ENCODE measurements at places on chromosomes 6 and 20. TPM values are rescaled to one million over a fixed set of nuclear protein-coding genes. Genes with fewer than 3 reads are reported as not detected.

Gene SIM1
- 0.51 TPM for total RNA-seq

Gene ARFGEF3
- 3.3 TPM for total RNA-seq

Gene BHLHE23
- not detected for total RNA-seq

Gene CCN6
- total RNA-seq = not detected

Gene LHFPL5
- not detected for total RNA-seq

Gene LST1
- total RNA-seq = 0.09 TPM

Gene HCK
- 0.15 TPM for total RNA-seq

Gene CD83
- 20.1 TPM for total RNA-seq

Gene CCND3
- 43.3 TPM for total RNA-seq

Gene GPLD1
- total RNA-seq = 2.5 TPM

Gene SIGLEC1
- total RNA-seq = not detected

Gene SNAP91
- total RNA-seq = 0.65 TPM

Gene CYP24A1
- 1.0 TPM for total RNA-seq

- no peak for DNase-seq
These were observed 23.2 kb upstream of the TXNDC5 start for GRCh38 chr6:7933794-7934193.

DNA sequence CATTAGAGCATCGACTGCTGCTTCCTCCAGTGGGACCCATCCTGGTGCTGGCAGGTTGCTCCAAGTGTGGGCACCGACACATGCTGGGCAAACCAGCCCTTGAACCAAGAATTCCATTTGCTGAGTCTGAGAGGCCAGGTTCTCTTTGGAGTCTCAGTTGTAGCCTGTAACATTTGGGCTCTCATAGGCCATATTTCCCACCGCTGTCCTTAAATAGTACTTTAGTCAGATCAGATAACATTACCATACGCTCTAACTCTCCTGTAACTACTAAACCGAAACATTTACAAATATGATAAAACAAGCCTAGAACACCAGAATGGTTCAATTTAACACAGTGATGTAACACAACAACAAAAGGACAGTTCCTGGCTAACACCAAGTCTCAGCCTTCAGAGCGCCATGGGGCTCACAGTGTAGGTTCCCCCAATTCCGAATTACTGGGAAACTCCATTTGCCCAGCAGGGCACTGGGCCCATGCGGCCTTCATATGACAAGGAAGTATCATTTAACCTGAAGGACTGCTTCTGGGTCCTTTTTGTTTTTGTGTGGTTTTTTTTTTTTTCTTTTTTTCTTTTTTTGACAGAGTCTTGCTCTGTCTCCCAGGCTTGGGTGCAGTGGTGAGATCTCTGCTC lies 28.4 kb upstream of the CD93 start:
- DNase-seq = no peak

DNA sequence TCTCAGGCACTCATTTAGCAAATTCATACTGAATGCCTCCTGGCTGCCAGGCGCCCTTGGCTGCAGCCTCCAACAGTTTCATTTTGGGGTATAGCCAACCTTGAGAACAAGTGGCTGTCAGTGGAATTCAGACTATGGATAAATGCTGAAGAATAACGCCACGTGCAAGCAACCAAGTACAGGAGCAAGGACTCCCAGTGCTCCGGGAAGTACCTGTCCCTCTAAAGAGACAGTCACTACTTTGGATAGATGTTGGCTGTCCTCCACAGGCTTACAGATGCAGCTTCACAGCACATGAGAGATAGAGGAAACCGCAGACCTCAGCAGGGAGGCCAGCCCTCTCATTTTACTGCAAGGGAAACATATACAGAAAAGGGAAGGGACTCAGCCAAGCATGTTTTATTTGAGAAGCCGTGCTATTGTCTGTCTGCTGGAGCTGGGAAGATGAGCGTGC lies 658.2 kb downstream of the PTPRT start:
- no peak for DNase-seq

- no peak for DNase-seq
These were observed 18.3 kb upstream of the DEFB115 start for GRCh38 chr20:31239139-31239538.

- no peak for DNase-seq
These were observed 23.4 kb downstream of the PACSIN1 start for GRCh38 chr6:34489207-34489805.

DNA sequence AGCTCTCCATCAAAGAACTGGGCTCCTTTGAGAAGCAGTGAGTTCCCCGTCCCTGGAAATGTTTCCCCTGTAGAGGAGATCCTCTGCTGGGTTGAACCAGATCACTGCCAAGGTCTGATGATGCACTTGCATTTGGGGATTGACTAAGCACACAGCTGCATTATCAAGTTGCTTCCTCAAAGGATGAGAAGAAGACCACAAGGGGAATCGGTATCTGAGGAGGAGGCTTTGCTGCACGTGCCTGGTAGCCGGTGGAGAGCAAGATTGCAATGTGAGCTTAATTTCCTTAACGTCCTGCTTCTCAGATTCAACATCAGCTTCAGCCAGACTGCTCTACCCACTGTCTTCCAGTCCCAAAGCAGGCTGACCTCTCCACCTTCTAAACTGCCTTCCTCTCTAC lies 128.8 kb upstream of the STMND1 start:
- no peak for DNase-seq

- DNase-seq = no peak
These were observed 99.3 kb downstream of the GRM4 start for GRCh38 chr6:34046617-34047016.

GRCh38 chr6:15661853-15662325 lies 939 bp downstream of the DTNBP1 start:
- no peak for DNase-seq

DNA sequence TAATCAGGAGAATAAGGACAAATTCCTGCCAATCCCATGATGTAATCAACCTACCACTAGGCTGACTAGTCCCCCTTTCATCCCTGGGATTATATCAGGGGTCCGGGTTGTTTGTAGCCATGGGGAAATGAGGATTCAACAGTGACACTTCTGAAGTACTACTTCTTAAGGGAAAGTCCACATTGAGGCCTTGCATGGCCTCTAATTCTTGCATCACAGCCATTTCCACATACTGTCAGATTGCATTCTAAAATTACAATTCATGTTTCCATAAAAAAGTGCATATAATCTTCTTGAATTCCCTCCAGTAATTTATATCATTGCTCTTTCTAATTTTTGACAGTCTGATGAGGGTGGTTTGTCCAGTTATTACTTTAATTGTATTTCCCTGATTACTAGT lies 184.2 kb downstream of the PHF3 start:
- DNase-seq = no peak

DNA sequence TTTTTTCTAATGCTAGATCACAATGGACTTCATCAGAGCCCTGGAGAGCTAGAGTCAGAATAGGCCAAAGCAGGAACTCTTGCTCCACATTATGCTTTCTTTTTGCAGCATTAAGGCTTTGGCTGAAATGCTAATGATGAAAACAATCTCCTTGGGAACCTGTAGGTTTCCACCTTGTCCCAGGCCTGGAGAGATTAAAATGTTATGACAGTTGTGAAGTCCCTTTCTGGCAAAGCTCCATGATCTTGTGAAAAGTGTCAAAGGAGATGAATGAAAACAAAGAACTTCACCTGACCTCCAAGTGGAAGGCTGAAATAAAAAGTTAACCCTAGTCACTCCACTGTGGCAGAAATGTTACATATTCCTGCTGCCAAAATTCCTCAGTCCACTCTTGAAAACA lies 64.0 kb upstream of the LRRC1 start:
- DNase-seq = no peak

DNA sequence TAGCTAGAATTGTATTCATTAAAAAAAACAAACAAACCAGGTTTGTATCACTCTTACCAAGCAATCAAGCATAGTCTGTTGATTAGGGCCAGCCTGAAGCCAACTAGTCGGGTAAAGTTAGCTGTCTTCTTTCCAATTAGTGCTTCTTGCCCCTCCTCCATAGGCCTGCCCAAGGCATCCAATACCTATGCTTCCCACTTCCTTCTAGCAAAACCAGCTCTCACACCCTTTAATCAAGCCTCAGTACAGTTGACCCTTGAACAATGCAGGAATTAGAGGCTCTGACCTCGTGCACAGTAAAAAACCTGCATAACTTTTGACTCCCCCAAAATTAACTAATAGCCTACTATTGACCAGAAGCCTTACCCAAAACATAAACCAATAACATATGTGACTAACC lies 119.1 kb upstream of the DTNBP1 start:
- DNase-seq = no peak

DNA sequence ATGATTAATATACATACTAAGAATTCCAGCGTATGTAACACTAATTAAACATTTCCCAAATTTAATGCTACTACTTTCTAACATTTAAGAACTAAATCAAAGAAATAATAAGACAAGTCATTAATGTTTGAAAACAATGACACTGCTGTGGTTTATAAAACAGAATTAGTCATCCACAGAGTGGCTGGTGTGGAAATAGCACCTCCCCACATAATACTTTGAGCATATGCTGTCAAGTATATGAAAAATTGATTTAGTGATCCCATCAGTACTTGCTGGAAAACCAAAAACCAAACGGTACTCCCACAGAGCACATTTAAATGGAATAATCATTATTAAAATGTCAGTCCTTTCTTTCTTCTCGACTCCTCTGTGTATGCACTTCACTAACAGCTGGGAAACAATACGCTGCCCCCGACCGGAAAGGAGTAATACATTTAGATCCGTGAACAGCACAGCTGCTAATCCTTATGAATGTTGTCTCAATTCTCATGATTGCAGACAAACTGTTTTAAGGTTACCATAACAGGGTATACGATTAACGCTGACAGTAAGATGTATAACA lies 78.4 kb downstream of the PREP start:
- DNase-seq = no peak

GRCh38 chr6:110255211-110255750 lies 75.1 kb downstream of the CDC40 start:
- no peak for DNase-seq

DNA sequence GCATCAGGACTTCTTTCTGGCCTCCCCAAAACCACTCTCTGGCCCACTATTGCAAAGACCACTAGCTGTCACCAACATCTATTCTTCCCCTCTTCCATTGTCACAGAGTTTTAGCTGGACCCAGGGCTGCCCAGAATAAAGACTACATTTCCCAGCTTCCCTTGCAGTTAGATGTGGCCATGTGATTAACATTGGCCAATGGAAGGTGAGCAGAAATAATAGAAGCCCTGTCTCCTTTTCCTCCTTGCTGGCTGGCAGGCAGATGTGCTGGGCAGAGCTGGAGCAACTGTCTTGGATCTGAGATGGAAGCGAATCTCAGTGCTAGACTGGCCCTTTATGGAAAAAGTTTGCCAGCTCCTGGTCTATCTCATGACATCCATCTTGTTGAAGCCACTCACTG lies 97.0 kb downstream of the KCNB1 start:
- peak; percentile 20 for DNase-seq

DNA sequence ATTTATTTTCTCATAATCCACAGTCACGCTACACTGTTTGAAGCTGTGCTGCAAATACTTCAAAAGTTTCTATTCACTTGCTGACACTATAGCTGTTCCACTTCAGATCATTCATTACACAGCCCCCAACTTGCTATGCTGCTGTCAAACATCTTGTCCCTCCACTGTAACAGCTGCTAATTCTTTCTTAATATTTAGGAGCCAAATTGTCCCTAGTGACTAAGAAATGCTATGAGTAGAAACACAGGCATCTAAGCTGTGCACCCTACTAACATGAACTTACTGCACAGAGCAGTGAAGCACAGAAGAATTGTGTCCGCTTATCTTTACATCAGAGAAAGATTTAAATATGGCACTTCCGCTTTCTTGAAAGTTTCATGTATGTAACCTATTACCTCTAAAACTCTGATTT lies 91.3 kb downstream of the PDE10A start:
- no peak for DNase-seq

DNA sequence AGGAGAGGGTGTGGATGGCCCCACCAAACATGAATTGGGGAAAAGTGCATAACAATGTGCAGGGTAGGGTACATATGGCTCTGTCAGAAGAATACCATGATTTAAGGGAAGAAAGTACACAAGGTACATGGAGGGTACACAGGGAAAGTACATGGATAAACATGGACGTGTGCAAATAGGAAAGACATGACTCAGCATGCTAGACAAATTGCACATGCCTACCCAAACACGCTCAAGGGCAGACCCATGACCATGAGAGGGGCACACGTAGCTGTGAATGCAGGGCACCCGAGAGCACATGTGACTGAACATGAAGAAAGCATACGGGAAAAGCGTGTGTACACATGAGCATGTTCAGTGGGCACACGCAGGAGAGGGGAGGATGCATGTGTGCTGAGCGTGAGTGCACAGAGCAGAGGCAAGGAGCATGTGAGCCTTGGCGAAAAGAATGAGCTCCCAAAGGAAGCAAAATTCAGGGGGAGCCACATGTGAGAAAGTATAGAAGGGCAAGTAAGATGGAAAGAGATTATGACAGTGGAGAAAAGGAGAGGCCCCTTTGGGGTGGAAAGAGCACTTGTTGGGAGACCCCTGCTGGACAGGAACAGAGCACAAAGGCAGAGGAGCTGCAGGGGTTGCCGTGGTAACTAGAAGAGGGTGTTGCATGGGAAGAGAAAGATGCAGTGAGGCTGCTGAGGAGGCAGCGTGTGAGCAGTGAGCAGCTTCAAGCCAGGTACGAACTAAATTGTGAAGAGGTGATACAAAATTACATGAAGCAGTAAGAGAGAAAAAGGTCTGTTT lies 17.8 kb downstream of the OR2H2 start:
- DNase-seq = no peak

- DNase-seq = no peak
These were observed 112.3 kb downstream of the ERMARD start for GRCh38 chr6:169863710-169864109.

DNA sequence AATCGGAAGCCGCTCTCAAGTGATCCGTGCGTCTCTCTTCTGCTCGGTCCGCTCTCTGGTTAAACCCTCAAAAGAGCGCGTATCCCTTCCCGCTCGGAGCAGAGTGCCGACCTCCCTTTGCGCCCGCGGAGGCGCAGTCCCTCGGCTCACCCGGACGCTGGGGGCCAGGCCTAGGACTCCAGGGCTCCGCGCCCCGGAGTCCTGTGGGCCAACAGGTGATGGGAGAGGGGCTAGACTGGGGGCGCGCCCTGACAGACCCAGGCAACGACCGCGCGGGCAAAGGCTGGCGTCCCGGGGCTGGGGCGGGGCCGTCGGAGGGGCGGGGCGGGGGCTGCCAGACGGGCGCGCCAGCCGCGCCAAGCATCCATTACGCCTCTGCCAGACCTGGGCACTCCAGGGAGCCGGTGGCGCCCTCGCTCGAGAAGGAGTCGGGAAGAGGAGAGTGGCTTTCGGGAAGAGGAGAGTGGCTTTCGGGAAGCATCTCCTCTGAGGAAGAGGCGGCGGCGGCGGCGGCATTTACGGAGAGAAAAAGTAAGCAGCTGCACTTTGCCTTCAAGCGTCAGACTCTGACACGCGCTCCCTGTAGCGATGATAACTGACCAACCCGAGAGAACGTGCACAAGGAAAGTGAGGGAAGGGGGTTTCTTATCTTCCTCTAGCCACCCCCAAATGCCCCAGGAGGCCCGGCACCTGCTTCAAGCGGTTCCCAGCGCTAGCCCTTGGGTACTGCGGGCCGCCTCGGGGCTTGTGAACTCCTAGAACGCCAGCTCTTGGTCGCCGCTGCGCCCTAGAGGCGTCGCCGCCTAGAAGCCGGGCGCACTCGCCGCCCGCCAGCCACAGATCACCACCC lies 2.6 kb downstream of the EPHA7 start:
- DNase-seq = peak; percentile 19

GRCh38 chr6:165098165-165098564 lies 211.2 kb downstream of the C6orf118 start:
- DNase-seq = no peak

- DNase-seq = no peak
These were observed 19.8 kb downstream of the DACT2 start for GRCh38 chr6:168299541-168300511.

- DNase-seq = no peak
These were observed 35.5 kb upstream of the GJA1 start for GRCh38 chr6:121399966-121400365.

Measured in Daoy (cell line).